HS-5 (cell line): ENCODE measurements at places on chromosomes 4 and X.

DNA sequence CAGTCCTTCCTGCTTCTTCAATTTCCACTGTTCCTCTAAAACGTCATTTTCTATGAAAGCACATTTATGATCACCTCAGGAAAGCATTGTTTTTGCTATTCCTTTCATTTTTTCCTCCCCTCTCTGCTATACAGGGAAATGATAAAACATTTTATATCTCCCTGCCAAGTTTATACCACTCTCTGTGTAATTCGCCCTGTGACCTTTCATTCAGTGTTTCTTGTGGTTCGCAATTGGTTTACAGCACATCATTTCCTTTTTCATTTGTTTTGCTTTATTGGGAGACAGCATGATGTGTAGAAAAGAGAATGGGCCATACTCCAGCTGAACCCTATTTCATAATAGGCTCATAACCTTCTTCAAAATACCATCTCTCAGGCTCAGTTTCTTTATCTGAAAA, 99.9 kb upstream of the RAPGEF2 start:
- DNase-seq = no peak

DNA sequence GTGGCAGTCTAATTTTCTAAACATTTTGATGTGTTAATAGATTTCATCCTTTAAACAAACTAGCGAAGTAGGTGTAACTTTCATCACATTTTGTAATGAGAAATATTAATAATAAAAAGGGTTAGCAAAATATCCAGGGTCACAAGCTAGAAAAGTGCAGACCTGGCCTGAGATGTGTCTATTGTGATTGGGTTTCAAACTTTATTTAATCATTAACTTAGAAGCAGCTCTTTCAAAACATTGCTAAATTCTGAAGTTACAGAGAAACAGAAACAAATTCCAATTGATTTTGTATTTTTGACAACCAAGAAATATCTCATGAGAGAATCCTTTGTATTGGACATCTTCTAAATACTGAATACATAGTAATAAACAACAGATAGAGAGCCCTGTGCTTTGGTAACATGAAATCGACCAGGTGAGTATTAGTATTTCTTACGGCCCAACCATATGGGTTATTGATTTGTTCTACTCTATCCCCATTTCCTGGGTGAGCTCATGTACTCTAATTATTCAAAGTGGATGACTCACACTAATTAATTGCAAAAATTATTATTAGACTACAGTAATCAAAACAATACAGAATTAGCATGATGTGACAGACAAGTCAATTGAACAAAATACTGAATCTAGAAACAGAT, 1093.8 kb upstream of the AGA start:
- no peak for DNase-seq

DNA sequence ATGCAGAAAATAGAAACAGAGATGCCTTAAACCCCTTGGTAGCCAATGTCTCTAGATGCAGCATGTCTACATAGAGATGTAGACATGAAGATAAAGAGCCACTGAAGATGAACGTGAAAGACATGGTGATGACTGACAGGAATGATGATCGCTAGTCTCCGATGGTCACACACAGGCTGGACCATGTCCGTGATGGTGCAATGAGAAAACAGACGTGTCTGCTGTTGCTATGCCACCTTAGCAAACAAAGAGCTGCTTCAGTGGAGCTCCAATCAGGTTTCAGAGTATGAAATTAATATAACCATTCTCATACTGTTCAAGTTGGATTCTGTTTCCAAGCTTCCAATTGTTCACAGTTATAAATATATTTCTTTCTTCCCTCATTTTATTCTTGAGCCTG, 256.5 kb downstream of the CAMK2D start:
- no peak for DNase-seq

- DNase-seq = no peak
Observed at GRCh38 chr4:152785639-152786615, 6.2 kb downstream of the ARFIP1 start.

DNA sequence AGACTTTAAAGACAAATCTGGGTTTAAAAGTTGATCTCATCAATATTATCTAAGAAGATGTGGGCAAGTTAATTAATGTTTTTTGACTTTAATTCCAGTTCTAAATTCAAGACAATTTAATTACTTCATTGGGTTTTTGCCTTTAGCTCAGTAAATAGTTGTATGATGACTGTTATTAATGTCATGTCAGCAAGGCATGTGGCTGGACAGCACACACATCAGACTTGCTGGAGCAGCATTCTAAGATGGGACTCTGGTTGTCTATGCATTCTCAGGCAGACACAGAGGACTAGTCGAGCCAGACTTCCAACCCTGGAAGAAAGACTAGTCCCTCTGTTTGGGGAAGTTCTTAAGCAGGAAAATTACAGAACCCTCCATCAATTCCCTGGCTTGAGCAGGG, 180.7 kb upstream of the GK2 start:
- no peak for DNase-seq

GRCh38 chr4:145183023-145183422, 2.6 kb upstream of the OTUD4 start:
- no peak for DNase-seq

DNA sequence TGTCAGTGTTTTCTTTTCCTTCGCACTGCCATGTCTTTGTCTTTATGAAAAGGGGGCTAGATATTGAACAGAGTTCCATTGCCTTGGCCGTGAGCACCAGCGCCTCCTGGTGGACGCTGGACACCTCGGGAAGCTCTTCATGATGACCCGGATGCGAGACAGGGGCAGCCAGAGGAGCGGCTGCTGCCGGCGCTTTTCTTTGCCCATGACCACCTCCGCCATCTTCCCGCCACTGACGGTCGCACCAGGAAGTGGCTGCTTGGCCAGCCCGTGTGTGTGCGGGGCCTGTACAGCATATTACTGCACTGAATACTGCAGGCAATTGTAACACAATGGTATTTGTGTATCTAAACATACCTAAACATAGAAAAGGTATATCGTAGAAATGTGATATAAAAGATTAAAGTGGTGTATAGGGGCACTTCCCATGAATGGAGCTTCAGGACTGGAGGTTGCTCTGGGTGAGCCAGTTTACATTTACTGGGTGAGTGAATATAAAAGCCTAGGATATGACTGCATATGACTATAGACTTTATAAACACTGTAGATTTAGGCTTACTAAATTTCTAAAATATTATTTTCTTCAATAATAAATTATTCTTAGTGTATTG, 15.8 kb upstream of the GRIA2 start:
- DNase-seq = no peak

DNA sequence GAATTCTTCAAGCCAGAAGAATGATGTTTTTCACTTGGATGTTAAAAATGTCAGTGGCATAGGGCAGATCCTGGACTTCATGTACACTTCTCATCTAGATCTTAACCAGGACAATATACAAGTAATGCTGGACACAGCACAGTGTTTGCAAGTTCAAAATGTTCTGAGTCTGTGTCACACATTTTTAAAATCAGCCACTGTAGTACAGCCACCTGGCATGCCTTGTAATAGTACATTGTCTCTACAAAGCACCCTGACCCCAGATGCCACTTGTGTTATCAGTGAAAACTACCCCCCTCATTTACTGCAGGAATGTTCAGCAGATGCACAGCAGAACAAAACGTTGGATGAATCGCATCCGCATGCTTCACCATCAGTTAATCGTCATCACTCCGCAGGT, 11.9 kb downstream of the ZBTB49 start:
- no peak for DNase-seq

DNA sequence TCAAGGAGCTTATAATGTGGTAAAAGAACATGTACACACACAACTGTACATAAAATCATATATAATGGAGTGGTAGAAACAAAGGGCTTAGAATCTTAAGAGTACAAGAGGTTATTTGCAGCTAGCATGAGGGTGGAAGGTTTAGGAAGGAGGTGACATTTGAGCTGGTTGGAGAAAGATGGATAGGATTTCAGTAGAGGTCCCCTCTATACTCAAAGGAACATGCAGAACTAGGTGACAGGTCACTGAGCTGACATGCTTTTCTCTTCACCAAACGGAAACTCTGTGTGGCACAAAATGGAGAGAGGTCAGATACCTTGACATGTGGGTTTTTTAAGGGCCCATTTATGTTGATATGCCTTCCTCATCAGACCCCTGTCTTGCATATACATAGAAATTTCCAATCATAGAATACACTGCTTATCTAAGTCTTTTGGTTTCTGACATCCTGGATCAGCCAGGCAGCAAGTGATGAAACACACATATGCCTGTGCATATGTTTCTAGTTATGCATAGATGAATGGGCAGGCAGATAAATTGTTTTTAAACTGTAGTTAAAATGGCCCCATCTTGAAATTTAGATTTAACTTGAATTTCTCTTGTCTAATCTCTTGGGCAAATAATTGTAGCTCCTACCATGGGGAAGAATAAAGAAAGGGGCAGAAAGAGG, 29.3 kb downstream of the CLCN5 start:
- DNase-seq = no peak

GRCh38 chr4:76872556-76872955, 25.4 kb downstream of the SOWAHB start:
- no peak for DNase-seq

- no peak for DNase-seq
Observed at GRCh38 chr4:61431131-61431530, 231.0 kb downstream of the ADGRL3 start.

GRCh38 chr4:2273657-2274319, 11.9 kb upstream of the MXD4 start:
- DNase-seq = no peak

GRCh38 chr4:89829470-89830138, 7.4 kb downstream of the SNCA start:
- DNase-seq = no peak

- DNase-seq = no peak
Observed at GRCh38 chr4:130306566-130306965, 1210.6 kb downstream of the C4orf33 start.

DNA sequence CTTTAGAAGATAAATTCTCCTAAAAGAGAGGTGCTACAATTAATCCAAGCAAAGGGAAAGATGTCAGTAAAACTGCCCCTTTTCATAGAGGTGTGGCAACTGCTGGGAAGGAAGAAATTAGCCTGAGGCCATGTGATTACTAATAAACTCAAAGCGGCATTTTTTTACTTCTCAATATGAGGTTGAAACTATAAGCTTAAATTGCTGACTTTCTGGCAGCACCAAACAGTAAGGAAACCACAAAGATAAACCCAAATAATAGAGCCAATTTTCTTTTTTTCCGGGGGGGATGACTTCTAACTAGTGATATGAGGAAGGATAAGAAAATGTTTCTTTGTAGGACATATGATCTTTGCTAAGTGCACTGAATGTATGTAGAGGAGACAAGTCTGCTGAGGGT, 30.9 kb downstream of the AR start:
- DNase-seq = no peak

DNA sequence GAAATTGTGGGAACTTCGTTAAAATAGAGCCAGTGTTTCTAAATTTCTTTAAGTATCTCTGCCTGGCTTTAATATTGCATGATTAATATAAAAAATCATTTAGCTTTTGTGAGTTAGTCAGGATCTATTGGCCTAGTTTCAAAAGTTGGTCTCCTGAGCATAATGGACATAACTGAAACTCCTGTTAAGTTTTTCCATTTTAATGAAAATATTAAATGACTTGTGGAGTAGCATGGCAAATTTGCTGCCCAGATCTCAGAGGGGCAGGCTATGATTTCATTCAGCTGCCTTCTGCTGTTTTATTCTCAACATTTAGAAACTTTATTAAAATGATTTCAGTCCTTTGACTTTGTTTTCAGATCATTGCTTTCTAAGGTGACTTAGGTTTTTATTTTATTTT, 962.9 kb upstream of the GRID2 start:
- no peak for DNase-seq

DNA sequence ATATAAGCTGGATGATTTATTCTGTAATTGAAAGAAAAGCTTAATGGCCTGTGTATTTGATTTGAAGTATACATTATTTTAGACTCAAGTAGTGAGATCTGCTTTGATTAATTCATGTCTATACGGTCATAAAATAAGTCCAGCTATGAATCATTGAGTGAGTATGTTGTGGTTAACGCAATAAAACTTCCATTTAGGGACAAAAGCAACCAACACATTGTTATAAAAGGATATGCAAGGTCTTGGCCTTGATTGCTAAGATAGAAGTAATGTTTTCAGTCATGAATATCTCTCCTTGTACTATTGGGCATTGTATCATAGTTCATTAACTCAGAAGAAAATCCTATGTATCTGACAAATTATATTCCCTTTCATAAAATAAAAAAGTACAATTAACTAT, 162.1 kb downstream of the EPHA5 start:
- peak; percentile 88 for DNase-seq

- DNase-seq = peak; percentile 79
Observed at GRCh38 chr4:158020176-158020575, 152.6 kb downstream of the GASK1B start.

DNA sequence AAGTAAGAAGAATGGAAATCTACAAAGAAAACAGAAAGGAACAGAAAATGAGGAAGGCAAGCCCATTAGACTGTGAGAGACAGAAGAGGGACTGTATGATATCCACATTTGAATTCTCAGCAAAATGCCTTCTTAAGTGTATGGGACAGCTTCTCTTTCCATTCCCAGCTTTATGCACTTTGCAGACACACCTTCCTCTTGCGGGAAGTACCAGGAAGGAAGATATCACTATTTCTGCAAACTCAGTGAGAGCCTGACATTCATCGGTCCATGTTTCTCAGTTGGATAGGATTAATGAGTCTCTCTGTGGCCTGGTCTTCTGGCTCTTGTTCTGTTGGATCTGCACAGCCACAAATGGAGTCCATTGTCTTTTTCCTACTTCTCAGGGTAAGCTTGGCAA, 31.6 kb upstream of the DHX15 start:
- no peak for DNase-seq

DNA sequence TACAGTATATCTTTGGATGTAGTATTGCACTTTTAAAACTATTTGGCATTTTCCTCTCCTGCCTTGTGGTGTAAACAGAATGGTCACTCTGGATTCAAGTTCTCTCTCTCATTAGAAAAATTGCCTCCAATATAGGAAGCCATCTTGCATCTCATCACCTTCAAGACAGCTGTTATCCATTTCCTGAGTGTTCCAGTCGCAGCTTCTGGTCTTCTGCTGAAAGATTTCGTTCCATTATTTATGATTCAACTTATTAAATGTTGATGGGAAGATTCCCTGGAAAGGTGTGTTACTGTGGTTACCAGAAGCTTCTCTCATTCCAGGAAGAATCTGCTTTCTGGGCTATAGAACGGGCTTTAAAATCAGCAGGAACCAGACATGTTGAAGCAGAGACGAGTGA, 568.3 kb upstream of the SLIT2 start:
- no peak for DNase-seq

GRCh38 chr4:153141238-153141637, 63.0 kb upstream of the TRIM2 start:
- no peak for DNase-seq

- no peak for DNase-seq
Observed at GRCh38 chr4:179116011-179116410, 1673.8 kb upstream of the AGA start.
